Cardiac atrium fibroblast (primary cell): ENCODE measurements at places on chromosomes 2 and 18. TPM values are rescaled to one million over a fixed set of nuclear protein-coding genes. Genes with fewer than 3 reads are reported as not detected.

Gene ABCB11
- total RNA-seq = under 0.01 and 0.65 TPM in 2 replicates

Gene UGT1A4
- total RNA-seq = not detected in 2 replicates

Gene HAT1
- 18.8 and 24.5 TPM in 2 replicates for total RNA-seq

Gene TMEM237
- total RNA-seq = 35.0 and 42.1 TPM in 2 replicates

Gene KCNJ13
- not detected in 2 replicates for total RNA-seq

Gene LRRC30
- not detected in 2 replicates for total RNA-seq

Gene CNGA3
- total RNA-seq = not detected in 2 replicates

Gene XIRP2
- under 0.01 and 0.18 TPM in 2 replicates for total RNA-seq

Gene IGFBP5
- total RNA-seq = 2.9 and 15.9 TPM in 2 replicates

Gene REG3G
- total RNA-seq = not detected in 2 replicates

Gene SEPTIN10
- total RNA-seq = 72.3 and 81.1 TPM in 2 replicates

Gene GPR45
- not detected in 2 replicates for total RNA-seq

Gene SMYD5
- 13.2 and 14.9 TPM in 2 replicates for total RNA-seq

Gene C2orf80
- total RNA-seq = not detected in 2 replicates

Gene LOXL3
- 76.8 and 97.7 TPM in 2 replicates for total RNA-seq

Gene WDR35
- total RNA-seq = 4.3 and 7.0 TPM in 2 replicates

Gene MYO5B
- not detected in 2 replicates for total RNA-seq

Gene UGT1A10
- total RNA-seq = not detected in 2 replicates

Gene IL1B
- total RNA-seq = 0.72 and 8.4 TPM in 2 replicates

Gene TMEM17
- 1.4 and 1.5 TPM in 2 replicates for total RNA-seq

Gene OR6B2
- not detected in 2 replicates for total RNA-seq

Gene MSTN
- not detected in 2 replicates for total RNA-seq

Gene ITGA4
- 5.8 and 7.1 TPM in 2 replicates for total RNA-seq

Gene PARD3B
- 3.1 and 3.4 TPM in 2 replicates for total RNA-seq

Gene ERICH2
- not detected in 2 replicates for total RNA-seq

Gene ST6GAL2
- total RNA-seq = 0.18 TPM in 1 of 2 replicates, not detected in the other

Gene CFAP221
- total RNA-seq = 0.16 TPM in 1 of 2 replicates, not detected in the other

Gene PCARE
- total RNA-seq = not detected in 2 replicates

Gene CNDP1
- not detected in 2 replicates for total RNA-seq

Gene UGT1A9
- not detected in 2 replicates for total RNA-seq

Gene RTP5
- not detected in 2 replicates for total RNA-seq

Gene C18orf54
- total RNA-seq = 1.3 and 1.6 TPM in 2 replicates

Gene HOXD8
- total RNA-seq = not detected in 2 replicates

Gene FBXO48
- total RNA-seq = 0.36 and 0.49 TPM in 2 replicates

Gene PROM2
- under 0.01 TPM in 1 of 2 replicates, not detected in the other for total RNA-seq

Gene EVX2
- not detected in 2 replicates for total RNA-seq

Gene NEU2
- not detected in 2 replicates for total RNA-seq

Gene TMEM150A
- total RNA-seq = 21.4 and 31.4 TPM in 2 replicates

Gene TCF7L1
- 1.6 and 2.9 TPM in 2 replicates for total RNA-seq

Gene GLB1L
- total RNA-seq = 4.7 and 14.8 TPM in 2 replicates

Gene RNU2-63P
- total RNA-seq = not detected in 2 replicates

Gene IL36RN
- not detected in 2 replicates for total RNA-seq

Gene TCF4
- total RNA-seq = 52.0 and 67.9 TPM in 2 replicates

Gene CPSF3
- total RNA-seq = 24.6 and 24.9 TPM in 2 replicates

Gene IRS1
- total RNA-seq = 13.3 and 17.3 TPM in 2 replicates

Gene KCNG2
- total RNA-seq = 2.3 and 9.7 TPM in 2 replicates

Gene TTN
- under 0.01 and 0.18 TPM in 2 replicates for total RNA-seq

Gene DSG2
- total RNA-seq = 1.6 and 2.2 TPM in 2 replicates

Gene NR4A2
- 0.16 and 3.1 TPM in 2 replicates for total RNA-seq

Gene CASP10
- 5.2 and 9.7 TPM in 2 replicates for total RNA-seq

Gene GAREM1
- total RNA-seq = 5.1 and 30.0 TPM in 2 replicates

Gene ZC3H6
- total RNA-seq = 1.5 and 2.2 TPM in 2 replicates

Gene LOXHD1
- total RNA-seq = not detected in 2 replicates

Gene KCNF1
- total RNA-seq = under 0.01 TPM in 1 of 2 replicates, not detected in the other
